ENCODE measurements at places on chromosomes 4 and X. TPM values are rescaled to one million over a fixed set of nuclear protein-coding genes. Genes with fewer than 3 reads are reported as not detected.
A peak's percentile ranks its signal among the peaks of the same experiment; 100 is the strongest.

Gene CTPS2
- 11.7 TPM for total RNA-seq

Gene BCLAF3
- 21.1 TPM for total RNA-seq

- DNase-seq = peak; percentile 55
Observed at GRCh38 chr4:85555206-85555605, 80.3 kb downstream of the ARHGAP24 start.

Gene MAGEB10
- not detected for total RNA-seq

Gene ANTXR2
- 68.8 TPM for total RNA-seq

GRCh38 chr4:108628411-108628810, 8.0 kb downstream of the RPL34 start:
- DNase-seq = no peak

DNA sequence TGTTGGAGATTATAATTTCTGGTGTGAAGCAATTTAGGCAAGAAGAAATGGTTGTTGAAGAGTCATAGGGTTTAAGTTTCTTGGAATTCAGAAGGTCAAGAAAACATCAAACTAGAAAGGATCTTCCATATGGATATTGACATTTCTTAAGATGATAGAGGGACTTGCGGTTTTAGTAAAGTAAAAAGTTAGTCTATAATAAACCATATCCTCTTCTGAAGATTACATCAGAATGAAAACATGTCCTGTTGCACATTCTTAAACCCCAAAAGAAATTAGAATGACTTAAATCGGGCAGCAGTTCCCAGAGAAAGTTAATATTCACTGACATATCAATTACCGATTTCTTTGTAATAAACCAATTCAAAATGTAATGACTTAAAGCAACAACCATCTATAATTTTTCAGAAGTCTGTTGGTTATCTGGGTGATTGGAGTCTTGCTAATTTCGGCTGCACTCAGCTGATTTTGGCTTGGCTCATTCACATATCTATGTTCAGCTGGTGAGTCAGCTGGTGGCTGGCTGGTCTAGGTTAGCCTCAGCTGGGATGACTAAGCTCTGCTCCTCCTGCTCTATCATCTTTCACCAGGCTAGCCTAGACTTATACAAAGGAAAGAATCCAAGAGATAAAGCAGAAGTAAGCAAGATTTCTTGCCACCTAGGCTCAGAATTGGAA, 24.4 kb upstream of the DYNLT3 start:
- no peak for DNase-seq

Gene TEX13C
- total RNA-seq = not detected

Gene TRIM60
- total RNA-seq = not detected

DNA sequence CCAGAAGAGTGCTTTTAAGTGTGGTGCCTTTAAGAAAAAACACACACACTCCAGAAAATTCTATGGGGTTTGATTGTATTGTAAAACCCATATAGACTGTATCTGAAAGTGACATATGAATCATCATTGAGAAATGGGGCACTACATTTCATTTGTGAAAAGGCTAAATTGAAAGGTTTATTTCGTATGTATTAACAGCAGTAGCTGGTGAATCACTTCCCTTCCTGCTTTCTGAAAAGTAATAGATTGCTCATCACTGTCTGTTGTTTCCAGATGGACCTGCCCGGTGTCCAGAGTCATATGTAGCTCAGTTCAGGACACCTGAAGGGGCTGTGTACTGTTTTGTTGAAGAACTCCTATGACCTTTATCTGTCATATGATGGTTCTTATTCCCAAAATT, 28.1 kb upstream of the HPRT1 start:
- DNase-seq = no peak

DNA sequence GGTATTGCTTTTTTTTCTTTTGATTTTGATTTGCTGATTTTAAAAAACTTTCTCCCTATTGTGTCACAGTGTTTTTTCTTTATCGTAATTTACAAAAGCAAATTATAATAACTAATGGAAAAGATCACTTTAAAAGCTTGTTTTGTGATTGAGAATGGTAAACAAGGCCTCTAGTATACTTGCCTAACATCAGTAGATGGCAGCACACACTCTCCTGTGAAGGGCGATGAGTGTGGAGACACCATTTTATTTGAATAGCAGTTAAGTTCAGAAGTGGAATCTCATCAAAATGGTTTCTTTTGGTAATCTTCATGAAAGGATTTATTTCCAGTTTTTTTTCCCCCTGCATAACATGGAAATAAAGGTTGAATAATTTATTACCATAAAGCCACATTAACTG, 72.3 kb downstream of the PAK3 start:
- no peak for DNase-seq

DNA sequence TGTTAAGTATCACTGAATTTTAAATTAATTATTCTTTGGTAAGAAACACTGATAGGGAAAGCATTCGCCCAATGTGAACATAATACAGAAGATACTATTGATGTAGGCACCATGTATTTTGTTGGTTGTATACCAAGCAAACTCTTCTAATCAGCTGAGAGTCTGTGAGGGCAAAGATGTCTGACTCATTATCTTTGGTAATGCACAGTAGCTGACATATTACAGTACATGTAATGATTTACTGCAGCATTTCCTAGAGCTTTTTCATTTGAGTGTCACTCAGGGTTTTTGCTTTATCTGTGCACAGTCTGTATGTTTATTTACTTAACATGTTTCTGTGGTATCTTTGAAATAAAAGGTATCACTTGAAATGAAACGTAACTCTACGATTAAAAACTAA, 49.2 kb downstream of the CENPVL3 start:
- no peak for DNase-seq

DNA sequence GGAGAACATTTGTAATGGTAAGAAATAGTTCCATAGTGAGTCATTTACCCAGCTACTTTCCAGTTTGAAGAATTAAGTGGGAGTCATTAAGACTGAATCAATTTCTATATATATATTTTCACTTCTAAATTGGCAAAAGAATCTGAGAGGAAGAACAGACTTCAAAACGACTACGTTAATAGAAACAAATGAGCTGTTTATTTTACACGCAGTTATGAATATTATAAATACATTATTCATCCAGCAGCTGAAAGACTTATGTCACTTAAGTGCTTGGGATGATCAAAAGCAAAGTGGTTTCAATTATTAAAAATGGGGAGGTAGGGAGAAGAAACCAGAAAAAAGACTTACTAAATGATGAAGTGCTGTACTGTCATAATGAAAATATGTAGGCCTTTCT, 260.5 kb upstream of the DDX53 start:
- DNase-seq = no peak

Gene CSN1S1
- not detected for total RNA-seq

GRCh38 chr4:7410446-7410845, 24.3 kb downstream of the PSAPL1 start:
- no peak for DNase-seq

- no peak for DNase-seq
Observed at GRCh38 chr4:188986271-188986689, 847.0 kb downstream of the TRIML1 start.

Gene CCDC120
- total RNA-seq = 16.2 TPM

Gene SLC49A3
- total RNA-seq = 6.9 TPM

- DNase-seq = no peak
Observed at GRCh38 chr4:126558596-126558995, 1074.2 kb upstream of the INTU start.

DNA sequence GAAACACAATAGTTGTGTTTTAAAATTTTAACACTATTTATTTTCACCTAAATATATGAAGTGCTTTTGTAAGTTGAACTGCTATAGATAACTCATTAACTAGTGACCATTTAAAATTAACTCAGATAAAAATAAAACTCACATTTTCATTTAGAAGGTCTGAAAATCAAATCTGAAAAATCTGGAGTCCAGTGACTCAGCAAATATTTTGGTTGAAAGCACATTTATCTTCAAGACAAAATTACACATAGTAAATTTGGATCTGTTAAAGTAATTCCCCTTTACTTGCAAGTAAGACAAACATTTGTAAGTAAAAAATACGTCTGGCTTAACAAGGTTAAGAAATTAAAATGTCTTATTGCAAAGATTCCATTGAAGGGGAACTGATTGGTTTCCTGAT, 589.1 kb downstream of the TRIML1 start:
- DNase-seq = no peak

DNA sequence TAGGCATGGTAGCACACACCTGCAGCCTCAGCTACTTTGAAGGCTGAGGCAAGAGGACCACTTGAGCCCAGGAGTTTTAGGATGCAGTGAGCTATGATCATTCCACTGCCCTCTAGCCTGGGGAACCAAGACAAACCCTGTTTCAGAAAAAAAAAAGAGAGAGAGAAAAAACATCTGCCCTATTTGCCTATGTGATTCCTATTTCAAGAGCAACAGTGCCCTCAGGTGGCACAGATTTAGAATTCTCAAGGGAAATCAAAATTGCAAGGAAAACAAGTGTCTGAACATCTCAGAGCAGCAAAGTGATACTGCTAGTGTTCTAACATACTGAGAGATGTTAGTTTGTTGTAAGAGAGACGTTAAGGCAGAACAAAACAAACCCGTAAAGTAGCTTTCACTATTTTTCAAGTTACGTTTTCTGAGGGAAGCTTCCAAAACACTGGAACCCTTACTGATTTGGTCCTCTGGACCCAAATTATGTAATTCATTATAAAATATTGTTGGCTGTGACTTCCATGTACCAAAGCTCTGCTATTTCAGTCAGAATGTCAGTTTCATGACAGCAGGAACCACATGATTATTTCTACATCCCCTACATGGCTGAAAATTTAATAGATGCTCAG, 7.9 kb downstream of the BDH2 start:
- DNase-seq = peak; percentile 82

GRCh38 chrX:7690842-7691241, 152.1 kb upstream of the VCX start:
- DNase-seq = no peak

Gene ZNF280C
- 7.0 TPM for total RNA-seq

DNA sequence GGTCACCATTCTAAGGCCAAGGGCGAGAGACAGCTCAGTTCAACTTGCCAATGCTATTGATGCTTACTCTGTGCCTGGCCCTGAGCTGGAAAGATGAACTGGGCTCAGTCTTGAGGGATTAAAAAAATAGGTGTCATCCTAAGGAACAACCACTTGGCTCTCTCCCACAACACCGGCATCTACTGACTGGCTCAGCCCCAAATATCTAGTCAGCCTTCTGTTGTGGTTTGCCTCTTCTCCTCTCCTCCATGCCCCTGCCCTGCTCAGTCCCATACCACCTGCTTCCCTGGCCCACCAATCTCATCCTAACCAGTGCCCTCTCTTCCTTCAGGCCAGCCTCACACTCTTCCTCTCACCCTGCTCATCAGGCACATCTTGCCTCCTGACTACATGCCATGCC, 29.6 kb downstream of the KDM5C start:
- no peak for DNase-seq

DNA sequence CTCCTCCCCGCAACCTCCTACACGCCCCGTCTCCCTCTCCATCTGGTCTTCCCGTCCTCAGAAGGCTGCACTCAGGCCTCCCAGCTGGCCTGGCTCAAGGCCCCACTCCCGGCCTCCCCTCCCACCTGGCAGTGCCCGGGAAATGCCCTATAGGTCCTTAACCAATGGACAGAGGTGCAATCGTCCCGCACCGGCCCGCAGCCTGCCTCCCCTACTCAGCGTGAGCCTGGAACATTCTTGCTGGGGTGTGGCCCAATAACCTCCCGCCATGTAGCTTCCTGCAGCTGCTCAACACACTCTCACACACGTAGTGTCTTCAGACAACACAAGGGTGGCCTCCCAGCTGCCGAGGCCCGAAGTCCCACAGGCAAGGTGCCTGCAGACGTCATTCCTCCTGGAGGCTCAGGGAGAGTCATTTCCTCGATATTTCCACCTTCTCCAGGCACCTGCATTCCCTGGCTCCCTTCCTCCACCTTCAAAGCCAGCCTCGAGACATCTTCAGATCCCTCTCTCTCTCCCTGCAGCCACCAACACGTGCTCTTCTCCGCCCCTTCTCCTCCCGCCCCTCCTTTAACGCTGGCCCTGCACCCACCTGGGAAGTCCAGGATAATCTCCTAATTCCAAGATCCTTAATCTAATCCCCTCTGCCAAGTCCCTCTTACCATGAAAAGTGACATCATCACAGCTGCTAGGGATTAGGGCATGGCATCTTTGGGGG, 56.2 kb downstream of the ADRA2C start:
- no peak for DNase-seq

Gene NSUN7
- 33.1 TPM for total RNA-seq

DNA sequence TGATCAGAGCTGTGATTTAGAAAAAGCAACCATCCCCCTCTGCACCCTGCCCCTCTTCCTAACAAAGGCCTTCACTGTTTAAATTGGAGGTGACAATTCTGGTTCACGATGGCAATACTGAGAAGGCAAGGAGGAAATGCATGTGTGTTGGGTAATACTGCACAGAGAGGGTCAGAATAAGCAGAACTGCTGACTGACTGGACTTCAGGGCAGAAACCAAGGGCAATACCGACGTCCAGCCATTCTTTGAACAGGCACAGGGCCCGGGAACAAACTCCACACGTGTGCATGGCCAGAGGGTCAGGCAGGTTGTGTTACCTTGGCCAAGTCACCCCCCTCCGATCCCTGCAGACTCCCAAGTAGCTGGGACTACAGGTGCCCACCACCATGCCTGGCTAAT, 6.0 kb downstream of the ACSL1 start:
- no peak for DNase-seq

GRCh38 chr4:150217192-150217591, 138.9 kb downstream of the DCLK2 start:
- no peak for DNase-seq

DNA sequence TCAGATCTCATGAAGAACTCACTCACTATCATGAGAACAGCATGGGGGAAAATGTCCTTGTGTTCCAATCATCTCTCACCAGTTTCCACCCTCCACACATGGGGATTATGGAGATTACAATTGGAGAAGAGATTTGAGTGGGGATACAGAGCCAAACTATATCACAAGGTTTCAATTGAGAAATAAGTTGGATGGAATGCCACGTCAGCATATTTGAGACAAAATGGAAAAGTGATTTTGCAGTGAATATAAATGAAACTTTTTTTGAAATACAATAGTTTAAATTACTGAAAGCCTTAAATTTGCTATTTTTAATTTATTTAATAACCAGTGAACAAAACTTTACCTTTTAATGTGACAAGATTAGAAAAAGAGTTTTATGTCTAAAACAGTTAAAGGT, 494.1 kb downstream of the PRR32 start:
- no peak for DNase-seq

DNA sequence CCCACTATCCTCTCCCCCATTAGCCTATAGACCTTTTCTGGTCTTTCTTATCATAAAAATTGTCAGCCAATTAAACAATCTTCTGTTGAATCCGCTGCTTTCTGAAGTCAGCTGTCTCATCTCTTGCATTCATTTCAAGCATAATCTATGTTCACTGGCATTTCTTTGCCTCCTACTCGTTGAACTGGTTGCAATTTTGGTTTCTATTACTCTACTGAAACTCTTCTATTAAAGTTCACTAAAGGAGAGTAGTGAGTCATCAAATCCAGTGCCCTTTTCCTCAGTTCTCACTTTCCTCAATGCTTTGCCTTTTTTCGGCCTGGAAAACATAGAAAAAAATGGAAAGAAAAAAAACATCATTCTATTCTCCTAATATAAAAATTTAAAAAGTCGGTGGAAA, 23.9 kb upstream of the CXCL13 start:
- DNase-seq = no peak

DNA sequence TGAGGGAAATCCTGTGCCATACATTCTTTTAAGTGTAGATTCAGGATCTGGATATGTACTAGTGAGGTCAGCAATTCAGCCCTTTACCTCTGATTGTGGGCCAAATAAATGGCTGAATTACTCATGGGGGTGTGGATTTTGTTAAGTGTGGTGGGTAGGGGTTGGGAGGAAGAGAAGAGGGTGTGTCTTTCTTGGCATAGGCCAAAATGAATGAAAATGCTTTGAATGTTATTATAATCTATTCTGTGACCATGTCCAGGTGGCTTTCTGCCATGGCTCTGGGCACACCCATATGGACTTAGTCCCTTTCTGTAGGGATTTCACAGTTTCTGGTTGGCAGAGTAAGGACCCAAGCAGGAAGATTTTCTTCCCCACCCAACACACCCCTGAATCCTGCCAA, 244.3 kb downstream of the CBR4 start:
- no peak for DNase-seq

All from B cell (primary cell).